ENCODE measurements at places on chromosomes 12 and 14.

- peak; percentile 52 for DNase-seq
These were observed 10.4 kb upstream of the DCD start for GRCh38 chr12:54658306-54659264.

- no peak for DNase-seq
These were observed 72.4 kb upstream of the USP44 start for GRCh38 chr12:95623554-95624170.

GRCh38 chr12:116535241-116535640 is 23.9 kb upstream of the MAP1LC3B2 start:
- no peak for DNase-seq

DNA sequence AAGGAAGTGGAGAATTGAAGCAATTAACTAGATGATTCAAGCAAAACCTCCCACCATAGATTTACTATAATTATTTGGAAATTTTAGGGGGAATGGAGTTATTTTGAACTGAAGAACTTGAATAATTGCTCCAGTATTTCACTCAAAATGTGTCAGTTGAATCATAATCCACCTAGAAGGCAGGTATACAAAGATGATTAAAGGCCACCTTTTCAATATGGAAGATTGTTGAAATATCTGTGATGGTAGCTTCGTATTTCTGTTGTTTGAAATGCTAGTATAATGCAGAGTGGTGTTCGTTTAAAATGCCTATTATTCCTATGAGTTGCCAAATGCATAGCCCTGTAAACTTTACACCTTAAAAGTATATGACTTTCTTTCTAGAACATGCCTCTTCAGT is 3.1 kb downstream of the HMGA2 start:
- DNase-seq: no peak

DNA sequence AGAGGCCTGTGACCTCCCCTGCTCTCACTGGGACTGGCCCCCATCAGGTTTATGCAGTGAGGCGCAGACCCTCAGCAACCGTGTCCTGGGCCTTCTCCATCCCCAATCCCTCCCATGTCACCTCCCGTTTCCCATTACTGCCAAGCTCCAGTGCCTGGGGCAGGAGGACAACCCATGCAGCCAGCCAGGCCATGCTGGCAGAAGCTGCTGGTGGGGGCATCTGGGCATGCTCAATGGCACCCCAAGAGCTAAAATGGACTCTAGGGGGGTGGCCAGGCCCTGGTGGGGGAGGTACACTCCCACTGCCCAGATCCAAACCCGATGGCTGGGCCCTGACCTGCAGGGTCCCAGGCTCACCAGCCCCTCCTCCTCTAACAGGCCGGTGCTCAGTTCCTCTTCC is 20.5 kb upstream of the GPR132 start:
- no peak for DNase-seq

DNA sequence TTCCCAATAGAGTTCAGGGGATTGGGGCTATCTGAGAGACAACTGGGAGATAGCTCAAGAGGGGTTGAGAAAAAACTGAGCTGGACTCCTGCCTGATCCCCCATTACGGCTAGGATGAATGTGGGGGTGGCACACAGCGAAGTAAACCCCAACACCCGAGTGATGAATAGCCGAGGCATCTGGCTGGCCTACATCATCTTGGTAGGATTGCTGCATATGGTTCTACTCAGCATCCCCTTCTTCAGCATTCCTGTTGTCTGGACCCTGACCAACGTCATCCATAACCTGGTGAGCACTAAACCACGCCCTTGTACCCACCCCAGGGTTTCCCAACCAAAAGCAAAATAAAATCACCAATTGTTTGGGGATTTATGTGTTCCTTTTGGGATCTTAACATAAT is 1.0 kb downstream of the ORMDL2 start:
- DNase-seq: no peak

- DNase-seq: no peak
These were observed 35.4 kb upstream of the RNASE3 start for GRCh38 chr14:20855652-20856291.

DNA sequence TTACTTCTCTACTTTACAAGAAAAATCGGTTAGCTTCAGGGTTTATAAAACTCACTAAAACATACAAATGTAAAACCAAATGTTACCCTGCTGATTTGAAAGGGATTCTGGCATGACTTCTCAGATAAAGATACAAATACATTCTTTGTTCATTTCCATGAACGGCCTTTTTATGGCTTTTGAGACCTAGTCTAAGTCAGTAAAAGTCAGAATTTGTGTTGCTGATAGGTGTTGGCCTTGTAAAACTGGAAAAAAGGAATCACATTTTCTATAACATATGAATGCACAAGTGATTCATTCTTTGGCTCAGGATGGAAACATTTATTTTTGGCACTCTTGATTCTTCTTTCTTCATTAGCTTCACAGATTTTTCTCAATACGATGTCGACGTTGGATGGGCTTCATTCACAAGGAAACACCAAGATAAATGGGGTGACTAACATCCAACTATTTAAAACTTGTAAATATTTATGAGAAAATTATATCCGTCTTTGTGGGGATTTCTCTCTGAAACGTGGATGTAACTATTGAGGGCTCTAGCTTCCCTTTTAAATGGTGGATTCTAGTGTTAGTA is 27.0 kb upstream of the CPM start:
- DNase-seq: no peak

DNA sequence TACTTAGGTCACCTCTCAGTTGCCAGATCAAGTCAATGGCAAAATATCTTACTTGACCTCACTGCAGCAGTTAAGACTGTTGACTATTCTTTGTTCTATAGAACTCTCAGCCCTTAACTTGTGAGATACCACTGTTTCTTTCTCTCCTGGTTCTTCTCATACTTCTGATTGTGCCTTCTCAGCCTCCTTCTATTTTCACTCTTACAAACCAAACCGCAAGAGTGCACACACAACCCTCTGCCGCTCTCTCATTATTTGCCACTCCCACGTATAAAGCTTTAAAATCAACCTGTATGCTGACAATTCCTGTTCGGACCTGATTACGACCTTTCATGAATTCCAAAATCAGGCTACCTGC is 4.5 kb downstream of the E2F7 start:
- no peak for DNase-seq

- DNase-seq: no peak
These were observed 119.1 kb upstream of the ATXN7L3B start for GRCh38 chr12:74418573-74418972.

DNA sequence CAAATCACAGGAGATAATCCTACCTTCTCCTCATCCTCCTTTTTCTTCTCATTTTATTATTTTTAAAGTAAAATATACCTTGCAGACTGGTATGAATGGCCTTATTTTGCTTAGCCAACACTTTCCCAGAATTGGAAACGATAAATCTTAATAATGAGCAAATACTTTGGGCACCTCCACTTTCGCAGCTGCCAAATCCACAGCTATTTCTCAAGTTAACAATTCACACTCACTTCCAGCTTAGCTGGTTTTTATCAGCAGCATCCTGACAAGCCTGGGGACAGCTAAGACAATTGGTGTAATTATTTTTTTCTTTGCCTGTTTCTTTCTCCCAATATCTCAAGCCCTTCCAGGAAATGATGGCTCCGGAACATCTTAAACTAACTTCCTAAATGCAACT is 867.5 kb upstream of the TMEM132C start:
- DNase-seq: no peak

DNA sequence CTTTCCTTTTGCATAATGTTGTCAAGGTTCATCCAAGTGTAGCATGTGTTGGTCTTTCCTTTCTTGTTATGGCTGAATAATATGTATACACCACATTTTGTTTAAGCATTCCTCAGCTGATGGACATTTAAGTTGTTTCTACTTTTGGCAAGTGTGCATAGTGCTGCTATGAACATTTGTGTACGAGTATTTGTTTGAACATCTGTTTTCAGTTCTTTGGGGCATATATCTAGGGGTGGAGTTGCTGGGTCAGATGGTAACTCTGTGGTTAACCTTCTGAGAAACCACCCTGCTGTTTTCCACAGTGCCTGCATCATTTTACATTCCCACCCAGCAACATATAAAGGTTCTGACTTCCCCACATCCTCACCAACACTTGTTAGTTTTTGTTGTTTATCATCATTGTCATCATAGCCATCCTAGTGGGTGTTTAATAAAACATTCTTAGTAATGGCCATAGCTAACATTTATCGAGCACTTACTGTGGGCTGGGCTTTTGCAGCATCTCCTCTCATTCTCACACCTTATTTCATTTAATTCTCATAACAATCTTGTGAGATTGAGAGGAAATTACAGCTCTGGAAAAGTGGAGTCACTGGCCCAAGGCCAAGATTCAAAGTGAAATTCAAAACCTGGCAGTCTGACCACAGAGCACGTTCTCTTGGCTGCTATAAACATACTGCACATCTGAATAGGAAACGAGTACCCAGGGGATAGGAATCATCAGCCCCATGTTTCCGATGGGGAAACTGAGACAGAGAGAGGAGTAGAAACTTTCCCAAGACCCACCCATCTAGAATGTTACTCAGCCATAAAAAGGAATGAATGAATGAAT is 193.6 kb downstream of the KSR2 start:
- DNase-seq: no peak

DNA sequence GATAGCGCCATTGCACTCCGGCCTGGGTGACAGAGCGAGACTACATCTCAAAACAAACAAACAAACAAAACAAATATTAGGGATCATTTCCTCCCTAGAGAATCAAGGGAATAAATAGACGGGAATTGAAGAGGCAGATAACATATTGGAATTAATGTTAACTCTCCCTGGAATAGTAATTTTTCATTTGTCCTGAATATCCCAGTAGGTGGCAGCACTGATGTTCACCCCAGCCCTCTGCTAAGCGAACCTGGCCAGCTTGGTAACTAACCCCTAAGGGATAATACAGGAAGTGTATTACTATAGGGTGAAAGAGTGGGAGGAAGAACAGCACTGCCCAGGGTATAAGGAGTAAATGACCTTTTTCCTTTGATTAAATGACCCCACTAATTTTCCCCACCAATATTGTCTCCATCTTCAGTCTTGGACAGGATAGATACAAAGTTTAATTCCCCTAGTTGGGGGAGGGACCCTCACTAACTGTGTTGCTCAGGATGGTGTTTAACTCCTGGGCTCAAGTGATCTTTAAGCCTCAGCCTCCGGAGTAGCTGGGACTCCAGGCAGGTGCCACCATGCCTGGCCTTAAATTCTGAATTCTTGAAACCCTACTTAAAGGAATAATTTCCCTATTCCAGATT is 40.5 kb downstream of the SLC2A14 start:
- DNase-seq: no peak

DNA sequence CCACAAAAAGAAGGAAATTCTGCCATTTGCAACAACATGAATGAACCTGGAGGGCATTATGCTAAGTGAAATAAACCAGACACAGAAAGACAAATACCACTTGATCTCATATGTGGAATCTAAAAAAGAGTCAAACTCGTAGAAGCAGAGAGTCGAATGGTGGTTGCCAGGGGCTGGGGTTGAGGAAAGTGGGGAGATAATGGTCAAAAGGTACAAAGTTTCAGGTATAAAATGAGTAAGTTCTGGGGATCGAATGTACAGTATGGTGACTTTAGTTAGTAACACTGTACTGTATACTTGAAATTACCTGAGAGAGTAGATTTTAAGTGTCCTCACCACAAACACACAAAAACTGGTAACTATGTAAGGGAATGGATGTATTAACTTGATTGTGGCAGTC is 129.4 kb downstream of the PPM1H start:
- DNase-seq: no peak

GRCh38 chr14:91570021-91570420 is 59.9 kb upstream of the PPP4R3A start:
- DNase-seq: no peak

DNA sequence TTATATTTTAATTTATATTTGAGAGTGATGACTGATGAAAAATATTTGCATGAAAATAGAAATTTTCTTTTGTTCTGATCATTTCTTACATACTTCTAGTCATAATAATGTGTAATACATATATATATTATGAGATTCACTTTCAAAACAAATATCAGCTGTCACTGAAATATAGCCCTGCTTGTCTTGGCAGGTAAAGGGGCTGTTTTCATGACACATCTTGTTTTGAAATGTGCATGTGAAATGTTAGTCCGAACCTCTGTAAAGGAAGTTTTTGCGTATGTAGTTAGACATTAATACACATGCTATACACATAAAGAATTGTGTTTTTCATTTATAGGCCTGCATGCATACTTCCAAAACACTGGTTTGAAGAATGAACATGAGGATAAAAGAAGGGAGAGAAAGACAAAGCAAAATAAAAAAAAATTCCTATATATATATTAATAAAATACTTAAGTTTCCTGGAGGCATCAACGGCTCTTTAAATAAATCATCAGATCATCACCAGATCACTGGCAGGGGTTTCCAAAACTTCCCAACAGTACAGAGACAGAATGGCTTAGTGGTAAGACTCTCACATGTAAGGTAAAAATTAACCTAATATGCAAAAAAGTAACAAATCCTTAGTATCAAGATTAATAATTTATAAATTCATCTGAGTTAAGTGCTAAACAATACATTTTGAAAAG is 60.1 kb downstream of the SEL1L start:
- no peak for DNase-seq

- DNase-seq: no peak
These were observed 241.4 kb upstream of the PDZRN4 start for GRCh38 chr12:40946612-40947194.

- DNase-seq: no peak
These were observed 189.4 kb downstream of the CACNA1C start for GRCh38 chr12:2242216-2242615.

DNA sequence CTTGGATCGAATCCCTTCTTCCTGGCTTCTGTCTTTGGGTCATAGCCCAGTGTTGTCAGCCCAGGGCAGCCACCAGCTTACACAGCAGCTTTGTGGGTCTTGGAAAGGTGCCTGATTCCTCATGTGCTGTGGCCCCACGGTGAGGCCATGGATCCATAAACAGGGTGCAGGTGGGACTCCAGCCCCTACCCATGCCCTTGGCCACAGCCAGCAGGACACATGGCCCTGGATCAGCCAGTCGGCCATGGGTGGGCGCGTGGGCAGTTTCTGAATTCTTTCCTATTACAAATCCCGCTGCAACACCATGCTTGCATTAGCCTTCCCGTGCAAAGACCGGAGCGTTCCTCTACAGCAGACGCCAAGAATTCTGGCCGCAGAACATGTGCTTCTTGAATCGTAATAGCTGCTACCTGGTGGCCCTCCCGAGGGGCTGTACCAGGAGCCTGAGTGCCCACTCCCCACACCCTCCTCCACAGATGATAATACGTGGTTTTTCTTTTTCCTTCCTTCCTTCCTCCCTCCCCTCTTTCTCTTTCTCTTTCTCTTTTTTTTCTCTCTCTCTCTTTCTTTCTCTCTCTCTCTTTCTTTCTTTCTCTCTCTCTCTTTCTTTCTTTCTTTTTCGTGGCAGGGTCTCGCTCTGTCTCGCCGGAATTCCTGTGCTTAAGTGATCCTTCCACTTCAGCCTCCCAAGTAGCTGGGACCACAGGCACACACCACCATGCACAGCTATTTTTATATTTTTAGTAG is 2.9 kb upstream of the MMP17 start:
- no peak for DNase-seq

DNA sequence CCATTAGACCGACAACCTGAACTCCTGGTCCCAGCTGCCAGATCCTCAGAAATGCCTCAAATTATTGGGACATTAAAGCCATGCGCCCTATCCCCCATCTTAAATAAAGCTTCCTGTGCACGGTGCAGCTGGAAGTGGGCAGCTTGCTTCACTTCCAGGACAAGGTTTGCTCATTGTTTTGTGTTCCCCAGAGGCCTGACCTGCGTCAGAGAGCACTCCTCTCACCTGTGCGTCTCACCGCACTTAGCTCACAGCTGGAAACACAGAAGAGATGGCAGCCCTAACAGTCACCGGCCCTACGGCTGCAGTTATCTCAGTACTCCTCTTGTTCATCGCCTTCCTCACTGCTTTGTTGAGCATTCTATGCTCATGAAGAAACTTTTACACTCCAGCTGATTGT is 135.5 kb downstream of the ANO2 start:
- DNase-seq: no peak
